ENCODE measurements at places on chromosomes 5 and 9. TPM values are rescaled to one million over a fixed set of nuclear protein-coding genes. Genes with fewer than 3 reads are reported as not detected.
A peak's percentile ranks its signal among the peaks of the same experiment; 100 is the strongest.

- no peak for DNase-seq
Observed at GRCh38 chr5:114056185-114056538, 305.7 kb upstream of the KCNN2 start.

GRCh38 chr5:131671994-131672655 lies 37.1 kb upstream of the RAPGEF6 start:
- DNase-seq, result no peak

GRCh38 chr5:122339591-122339990 lies 27.6 kb downstream of the SNCAIP start:
- no peak for DNase-seq

DNA sequence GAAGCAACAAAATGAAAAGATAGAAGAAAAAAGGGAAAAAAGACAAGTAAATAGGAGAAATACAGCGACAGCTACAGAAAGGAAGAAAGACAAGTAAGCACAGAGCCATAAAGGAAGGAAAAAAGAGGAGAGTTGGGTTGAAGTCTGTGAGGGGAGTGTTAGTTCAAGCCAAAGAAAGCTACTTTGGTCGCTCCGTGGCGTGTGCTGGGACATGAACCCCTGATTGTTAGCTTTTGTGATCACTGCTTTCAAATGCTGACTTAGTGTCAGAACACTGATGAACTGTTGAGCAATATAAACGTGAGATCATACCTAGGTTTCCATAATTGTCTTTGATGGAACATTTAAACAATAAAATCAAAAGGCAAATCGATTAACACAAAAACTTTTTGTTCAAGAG lies 370.1 kb downstream of the TMEM161B start:
- DNase-seq, result no peak

DNA sequence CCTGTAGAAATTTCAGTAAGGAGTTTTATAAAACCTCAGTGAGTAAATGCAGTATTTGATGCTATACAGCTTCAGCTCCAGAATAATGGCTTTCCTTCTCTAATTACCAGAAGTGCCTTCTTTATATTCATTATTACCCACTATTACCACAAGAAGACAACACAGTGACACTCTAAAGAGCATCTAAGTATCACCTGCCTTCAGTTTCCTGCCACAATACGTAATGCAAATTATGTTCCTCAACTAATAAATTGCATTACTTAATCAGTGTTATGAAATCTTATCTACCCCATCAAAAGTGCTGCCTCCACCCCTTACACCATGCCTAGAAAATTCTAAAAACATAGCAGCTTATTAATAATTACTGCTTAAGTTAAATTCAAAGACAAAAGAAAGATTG lies 91.9 kb downstream of the TRPM6 start:
- no peak for DNase-seq

- DNase-seq, result no peak
Observed at GRCh38 chr5:150077996-150078801, 8.2 kb downstream of the CSF1R start.

DNA sequence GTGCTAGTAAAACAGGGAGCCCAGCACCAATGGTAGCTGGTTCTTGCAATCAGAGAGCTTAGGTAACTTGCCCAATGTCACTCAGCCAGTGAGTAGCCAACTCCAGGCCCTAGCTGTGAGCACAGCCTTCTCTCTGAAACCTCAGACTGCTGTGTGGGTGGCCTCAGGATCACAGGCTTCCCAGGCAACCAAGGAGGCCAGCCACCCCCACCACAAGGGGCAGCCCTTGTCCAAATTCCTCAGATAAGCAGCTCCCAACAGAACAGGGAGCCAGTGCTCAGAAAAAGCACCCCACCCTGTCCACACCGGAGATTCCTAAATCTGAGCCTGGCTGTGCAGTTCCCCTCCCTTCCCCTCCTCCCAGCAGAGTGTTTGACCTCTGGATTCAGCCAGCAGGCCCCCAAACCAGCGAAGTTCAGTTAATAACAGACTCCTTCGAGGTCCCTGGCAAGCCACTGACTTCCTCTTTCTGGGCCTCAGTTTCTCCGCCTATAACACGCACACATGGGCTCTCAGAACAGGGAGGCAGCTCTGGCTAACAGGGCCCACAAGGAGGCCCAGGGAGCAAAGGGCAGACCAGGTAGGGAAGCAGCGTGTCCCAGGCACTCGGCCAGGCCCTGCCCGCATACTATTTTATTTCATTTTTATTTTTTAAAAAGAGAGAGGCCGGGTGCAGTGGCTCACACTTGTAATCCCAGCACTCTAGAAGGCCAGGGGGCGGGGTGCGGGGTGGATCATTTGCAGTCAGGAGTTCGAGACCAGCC lies 2.7 kb downstream of the EEIG1 start:
- no peak for DNase-seq

DNA sequence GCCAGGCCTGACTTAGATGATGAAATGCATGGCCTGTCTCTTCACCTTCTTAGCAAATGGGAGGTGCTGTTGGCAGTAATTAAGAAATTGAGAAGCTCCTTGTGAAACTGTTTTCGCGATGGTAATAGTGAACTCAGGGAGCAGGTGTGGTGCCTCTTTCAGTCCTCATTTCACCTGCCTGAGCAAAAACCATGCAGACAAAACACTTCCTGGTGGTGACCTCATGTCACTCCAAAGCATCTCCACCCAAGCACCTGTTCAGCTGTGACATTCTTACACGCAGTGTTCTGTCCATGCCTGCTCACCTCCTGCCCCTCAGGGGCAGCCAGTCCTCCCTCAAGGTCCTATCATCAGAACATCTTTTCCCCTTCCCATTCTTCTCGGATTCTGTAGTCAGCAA lies 146.5 kb downstream of the CD180 start:
- no peak for DNase-seq

DNA sequence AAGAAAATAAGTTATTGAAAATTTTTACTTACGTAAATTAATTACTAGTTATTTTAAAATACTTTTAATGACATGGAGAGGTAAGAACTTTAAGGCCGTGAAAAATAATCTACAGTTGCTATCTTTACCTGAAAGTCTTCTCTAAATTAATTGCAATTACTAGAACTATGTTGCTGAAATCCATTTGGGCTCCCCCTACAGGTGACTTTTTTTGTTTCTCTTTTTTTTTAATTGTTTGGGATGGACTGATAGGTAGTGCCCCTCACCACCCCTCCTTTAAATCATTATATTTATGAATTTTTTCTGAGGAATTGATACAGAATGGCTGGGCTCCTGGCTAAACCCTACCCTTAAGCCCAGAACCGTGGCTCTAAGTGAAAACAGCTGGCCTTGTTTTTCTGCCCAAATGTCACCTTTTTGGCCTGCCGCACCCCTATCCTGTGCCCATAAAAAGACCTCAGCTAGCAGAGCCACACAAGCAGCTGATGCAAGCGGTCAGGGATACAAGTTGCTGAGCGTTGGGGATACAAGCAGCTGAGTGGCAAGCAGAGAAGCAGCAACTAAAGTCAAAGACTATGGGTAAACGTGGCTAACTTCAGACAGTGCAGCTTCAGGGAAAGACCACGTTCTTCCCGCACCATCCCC lies 315.2 kb upstream of the ACO1 start:
- no peak for DNase-seq

- no peak for DNase-seq
Observed at GRCh38 chr9:116703634-116704033, 16.5 kb downstream of the TRIM32 start.

- DNase-seq, result no peak
Observed at GRCh38 chr9:27441741-27442070, 82.4 kb upstream of the IFNK start.

- no peak for DNase-seq
Observed at GRCh38 chr5:56244627-56245026, 11.5 kb upstream of the ANKRD55 start.

GRCh38 chr5:4717446-4717845 lies 422.7 kb upstream of the ADAMTS16 start:
- no peak for DNase-seq

DNA sequence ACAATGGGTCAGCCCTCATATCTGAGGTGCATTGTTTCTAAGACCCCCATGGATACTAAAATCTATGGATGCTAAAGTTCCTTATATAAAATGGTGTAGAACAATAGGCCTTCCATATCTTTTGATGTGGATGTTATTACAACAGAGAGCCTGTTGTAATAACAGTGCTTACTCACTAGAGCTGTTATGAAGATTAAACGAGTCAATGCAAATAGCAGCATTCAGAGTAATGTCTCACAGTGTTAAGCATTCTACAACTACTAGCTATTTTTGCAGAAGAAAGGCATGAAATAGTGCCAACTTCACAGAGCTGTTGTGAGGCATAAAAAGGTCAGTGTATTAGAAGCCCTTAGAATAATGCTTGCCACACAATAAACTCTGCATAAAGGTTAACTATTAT lies 13.0 kb downstream of the CHSY3 start:
- DNase-seq, result no peak

DNA sequence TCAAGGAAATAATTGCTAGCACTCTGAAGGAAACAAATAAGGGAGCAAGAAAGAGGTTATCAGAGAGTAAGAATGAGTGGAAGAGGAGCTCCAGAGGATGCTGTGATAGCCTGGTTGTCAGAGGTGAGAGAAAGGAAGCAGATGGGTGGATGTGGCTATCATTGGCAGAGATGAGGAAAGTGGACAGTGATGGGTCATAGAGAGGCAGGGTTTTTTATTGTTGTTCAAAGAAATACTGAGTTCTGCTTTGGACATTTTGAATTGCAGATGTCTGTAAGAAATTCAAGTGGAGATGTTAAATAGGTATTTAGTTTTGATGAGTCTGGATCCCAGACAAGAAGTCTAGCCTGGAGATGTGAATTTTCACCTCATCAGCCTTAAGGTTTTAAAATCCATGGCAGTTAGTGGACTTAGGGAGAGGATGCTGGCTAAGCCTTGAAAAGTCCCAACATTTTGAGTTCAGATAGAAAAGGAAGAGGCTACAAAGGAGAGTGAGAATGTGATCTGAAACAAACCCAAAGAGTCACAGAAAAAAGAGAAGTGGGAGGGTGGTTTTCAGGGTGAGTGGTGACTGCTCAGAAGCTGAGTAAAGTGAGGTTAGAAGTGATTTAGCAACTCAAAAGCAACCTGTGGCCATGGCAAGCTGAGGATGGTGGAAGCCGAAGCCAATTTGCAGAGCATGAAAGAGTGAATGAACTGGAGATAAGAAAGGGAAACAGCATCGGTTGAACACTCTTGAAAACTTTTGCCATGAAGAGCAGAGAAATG lies 50.4 kb downstream of the PPIC start:
- DNase-seq, result no peak

- peak; percentile 12 for DNase-seq
Observed at GRCh38 chr5:127562252-127562651, 44.8 kb downstream of the PRRC1 start.

- DNase-seq, result no peak
Observed at GRCh38 chr9:97853844-97854695, 1.0 kb downstream of the FOXE1 start.

- peak; percentile 51 for DNase-seq
Observed at GRCh38 chr5:1004461-1005248, 3.9 kb upstream of the NKD2 start.

DNA sequence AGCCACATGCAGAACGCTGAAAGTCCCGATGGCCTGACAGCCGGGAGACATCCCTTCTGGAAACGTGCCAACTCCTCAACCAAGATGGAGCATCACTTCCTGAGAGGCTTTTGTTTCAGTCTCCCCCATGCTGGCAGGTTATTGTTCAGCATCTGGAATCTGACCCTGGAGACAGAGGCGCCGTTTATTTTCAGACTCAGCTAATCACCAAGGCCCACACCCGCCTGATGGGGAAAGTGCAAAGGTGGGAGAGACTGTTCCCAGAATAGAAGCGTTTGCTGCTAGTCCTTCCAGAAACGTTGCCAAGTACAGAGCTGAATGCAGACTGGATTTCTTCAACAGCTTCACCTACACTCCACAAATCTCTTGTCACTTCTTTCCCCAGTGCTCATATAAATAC lies 41.8 kb upstream of the S1PR3 start:
- DNase-seq, result no peak

DNA sequence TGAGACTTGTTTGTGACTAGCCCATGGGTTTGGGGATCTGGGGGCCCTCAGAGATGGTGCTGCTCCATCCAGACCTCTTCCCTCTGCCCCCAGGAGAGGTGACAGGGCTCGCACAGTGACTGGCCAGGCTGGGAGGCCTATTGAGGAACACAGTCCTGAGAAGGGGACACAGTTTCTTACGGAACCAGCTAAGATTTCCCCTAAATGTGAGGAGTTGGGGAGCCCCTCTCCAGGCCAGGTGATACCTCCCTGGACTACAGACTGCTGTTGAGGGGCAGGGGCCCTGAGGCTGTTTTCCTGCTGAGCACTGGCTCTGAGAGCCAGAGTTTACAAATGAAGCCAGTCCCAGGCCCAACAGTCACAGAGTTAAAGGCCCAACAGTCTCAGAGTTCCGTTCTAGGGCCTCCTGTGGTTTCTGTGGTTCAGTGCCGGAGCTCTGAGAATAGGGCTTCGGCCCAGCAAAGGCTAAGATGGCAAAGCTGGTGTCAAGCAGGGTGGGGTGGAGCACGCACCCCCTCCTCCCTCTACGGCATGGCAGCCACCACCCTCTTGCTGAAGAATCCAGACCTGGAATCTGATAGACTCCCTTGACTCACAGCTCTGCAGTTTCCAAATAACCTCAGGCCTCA lies 1.1 kb upstream of the SEMA4D start:
- DNase-seq, result no peak

DNA sequence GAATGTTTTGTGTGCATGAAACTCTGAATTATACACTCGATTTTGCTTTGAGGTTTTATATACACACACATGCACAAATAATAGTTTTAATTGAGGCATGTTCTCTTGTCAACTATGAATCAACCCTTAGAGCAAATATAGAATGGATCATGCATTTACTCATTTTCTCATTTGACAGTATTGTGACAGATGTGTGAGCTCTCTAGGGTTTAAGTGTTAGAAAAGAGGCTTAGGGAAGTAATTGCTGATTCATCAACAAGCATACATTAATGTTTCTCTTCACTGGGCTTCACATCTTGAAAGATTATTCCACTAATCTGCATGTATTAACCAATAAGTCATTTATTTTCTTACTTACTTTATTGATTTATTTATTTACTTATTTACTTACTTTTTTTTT lies 1356.8 kb upstream of the ACO1 start:
- no peak for DNase-seq

DNA sequence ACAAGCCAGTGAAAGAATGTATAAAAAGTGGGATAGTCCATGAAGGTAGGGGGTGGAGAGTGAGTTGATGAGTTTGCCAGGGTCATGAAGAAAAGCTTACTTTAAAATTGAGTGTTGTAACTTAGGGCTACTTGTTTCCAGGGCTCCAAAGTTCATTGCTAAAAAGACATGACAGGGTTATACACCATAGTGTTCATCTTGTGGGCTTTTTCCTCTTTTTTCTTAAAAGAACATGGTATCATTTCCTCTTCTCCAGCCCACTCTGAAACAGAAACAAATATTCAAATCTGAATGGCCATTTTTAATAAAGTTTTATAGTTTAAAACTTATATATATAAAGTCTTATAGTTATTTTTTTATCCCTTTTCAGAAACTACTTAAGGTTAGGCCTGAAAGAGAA lies 115.7 kb upstream of the SMC2 start:
- DNase-seq, result no peak

CD72 gene
- total RNA-seq, result 0.12 TPM

SLC44A1 gene
- 19.6 TPM for total RNA-seq

MEIKIN gene
- total RNA-seq, result not detected

LMNB1 gene
- total RNA-seq, result 206 TPM

CTNND2 gene
- not detected for total RNA-seq

SYK gene
- 4.4 TPM for total RNA-seq

PHYHD1 gene
- total RNA-seq, result not detected

COMMD10 gene
- 9.2 TPM for total RNA-seq

SPINK5 gene
- 0.95 TPM for total RNA-seq

FRRS1L gene
- not detected for total RNA-seq

NTNG2 gene
- total RNA-seq, result 5.1 TPM
